ENCODE measurements at places on chromosomes 7 and 10.

DNA sequence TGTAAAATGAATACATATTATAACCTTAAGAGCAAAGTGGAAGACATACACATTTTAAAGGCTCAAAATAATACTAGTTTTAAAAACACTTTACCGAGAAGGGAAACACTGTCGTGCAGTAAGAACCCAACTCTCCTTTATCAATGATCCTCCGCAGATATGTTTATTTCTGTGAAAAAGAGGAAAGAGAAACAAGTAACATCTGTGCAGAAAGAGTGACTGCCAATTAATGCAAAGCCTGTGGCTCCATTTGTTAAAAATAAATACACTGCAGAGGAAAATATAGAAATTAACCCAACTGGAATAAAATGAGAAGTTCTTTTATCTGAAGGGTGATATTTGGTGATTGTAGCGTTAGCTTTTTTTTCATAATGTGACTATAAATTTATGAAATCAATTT is 62.7 kb downstream of the HGF start:
- no peak for DNase-seq

DNA sequence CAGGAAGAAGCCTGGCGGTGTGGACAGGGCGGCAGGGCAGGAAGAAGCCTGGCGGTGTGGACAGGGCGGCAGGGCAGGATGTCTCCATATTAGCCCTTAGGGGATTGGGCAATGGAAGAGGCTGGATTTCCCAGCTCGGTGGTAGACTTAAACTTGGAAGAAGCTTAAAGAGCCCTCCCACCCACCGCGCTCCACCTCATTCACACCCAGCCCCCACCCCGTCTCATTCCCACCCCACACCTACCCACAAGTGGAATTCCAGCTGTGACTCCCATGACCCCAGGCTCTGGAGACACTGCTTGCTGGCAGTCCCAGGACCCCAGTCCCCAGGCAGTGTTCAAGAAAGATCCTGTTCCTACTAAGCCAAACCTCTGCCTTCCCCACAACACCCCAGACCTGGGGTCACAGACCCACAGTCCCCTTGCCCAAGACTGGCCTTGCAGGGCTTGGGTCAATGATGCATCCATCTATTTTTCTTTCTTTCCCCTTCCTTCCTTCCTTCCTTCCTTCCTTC is 34.0 kb downstream of the SPDYE6 start:
- DNase-seq: no peak

DNA sequence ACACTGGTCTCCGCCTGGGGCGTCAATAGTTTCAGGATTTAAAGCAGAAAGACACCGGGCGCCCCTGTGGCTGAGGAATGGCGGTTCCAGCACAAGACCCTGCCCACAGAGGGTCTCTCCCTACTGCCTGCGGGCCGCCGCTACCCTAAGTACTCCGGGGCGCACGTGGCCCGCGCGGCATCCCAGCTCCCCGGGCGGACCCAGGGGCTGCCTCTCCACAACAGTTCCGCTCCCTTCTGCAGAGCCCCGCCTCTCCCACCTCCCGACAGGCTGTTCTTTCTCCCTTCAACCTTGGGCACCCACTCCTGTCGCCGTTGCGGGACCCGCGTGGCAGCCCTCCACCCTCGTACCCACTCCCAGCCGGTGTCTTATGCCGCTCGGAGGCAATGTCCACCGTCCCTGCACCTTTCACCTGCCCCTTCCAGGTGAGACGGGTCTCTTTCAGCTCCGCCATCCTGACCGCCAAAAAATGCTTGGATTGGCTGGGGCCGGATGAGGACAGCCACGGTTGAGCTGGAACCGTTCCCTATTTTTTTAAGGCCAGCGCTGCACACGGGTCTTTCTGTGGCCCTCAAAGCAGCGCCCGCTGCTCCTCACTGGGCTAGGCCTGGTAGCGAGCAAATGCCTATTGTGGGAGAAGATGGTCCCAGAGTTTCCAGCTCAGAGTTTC is 1.6 kb upstream of the NKX2-3 start:
- no peak for DNase-seq

GRCh38 chr10:97673736-97674525 is 13.1 kb downstream of the AVPI1 start:
- peak; percentile 8 for DNase-seq

DNA sequence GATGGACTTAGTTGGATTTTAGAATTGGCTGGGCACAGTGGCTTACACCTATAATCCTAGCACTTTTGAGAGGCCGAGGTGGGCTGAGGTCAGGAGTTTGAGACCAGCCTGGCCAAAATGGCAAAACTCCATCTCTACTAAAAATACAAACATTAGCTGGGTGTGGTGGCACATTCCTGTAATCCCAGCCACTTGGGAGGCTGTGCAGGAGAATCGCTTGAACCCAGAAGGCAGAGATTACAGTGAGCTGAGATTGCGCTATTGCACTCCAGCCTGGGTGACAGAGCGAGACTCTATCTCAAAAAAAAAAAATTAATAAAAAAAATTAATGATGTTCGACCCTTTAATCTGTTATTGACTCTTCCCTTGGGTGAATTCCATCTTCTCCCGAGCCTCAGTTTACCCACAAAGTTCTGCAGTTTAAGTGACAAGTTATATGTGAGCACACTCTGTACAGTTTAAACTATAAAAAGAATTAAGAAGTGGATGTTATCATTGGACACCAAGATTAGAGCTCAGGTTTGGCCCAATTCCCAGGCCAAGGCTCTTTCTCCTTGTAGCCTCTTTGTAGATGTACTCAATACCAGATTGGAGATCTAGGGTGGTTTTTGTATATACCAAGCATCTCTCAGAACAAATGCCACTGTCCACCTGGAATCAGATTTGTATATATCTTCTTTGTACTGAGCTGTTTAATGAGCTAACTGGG is 15.0 kb downstream of the KAT6B start:
- DNase-seq: no peak

- no peak for DNase-seq
Observed at GRCh38 chr10:76086761-76087639, 655.6 kb downstream of the LRMDA start.

- no peak for DNase-seq
Observed at GRCh38 chr7:28458732-28459131, 46.4 kb downstream of the CREB5 start.

- DNase-seq: no peak
Observed at GRCh38 chr7:11726794-11727155, 105.2 kb downstream of the THSD7A start.

- DNase-seq: no peak
Observed at GRCh38 chr7:151420144-151420543, 10.3 kb upstream of the WDR86 start.

GRCh38 chr7:25358926-25359325 is 130.6 kb upstream of the NPVF start:
- DNase-seq: no peak

DNA sequence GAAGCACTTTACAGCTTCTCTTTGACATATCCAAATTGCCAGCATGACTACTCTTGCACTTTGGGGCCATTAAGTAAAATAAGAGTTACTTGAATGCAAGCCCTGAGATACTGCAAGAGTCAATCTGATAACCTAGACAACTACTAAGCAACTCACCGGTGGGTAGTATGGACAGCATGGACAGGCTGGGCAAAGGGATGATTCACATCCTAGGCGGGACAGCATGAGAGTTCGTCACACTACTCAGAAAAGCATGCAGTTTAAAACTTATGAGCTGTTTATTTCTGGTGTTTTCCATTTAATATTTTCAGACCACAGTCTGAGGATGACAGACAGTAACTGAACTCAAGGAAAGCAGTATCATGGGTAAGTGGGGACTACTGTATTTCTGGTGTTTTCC is 84.0 kb downstream of the ORC5 start:
- no peak for DNase-seq

DNA sequence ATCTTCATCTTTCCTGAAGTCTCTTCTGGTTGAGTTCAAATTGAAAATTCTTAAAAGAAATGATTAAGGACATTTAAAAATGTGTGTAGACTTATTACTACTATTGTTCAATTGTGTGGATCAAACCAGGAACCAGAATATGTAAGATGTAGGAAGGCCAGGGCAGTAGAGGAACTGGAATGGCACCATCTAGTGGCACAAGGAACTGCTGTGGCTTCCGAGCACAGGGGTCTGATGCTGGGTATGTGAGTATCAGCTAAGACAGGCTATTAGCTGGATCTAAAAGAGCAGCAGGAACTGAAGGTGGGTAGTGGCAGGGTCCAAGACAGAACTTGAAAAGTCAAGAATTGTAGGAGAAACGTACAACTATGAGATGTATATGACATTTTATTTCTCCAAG is 247.3 kb downstream of the SEMA3A start:
- DNase-seq: no peak

DNA sequence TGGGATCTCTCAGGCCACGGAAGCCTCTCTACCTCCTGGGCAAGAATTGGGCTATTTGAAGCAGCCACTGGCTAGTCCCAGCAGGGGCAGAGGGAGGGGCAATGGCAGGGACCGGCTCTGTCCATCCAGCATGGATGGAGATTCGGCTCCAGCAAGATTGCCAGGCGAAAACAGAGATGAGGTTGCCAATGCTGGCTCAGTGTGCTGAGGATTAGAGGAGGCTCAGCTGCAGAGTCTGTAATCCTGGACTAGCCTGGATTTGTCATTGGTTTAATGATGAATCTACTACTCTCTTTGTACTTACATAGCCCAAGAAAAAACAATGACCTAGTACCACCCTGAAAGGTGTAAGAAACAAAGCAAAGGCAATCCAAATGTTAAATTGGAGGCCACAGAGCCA is 112.2 kb upstream of the PDCD4 start:
- DNase-seq: no peak

All from stimulated activated CD8-positive, alpha-beta memory T cell treated with anti-CD3 and anti-CD28 coated beads, Interleukin-2, amount 100 ng/mL, for 48 hours (primary cell).